ENCODE measurements at places on chromosomes 16 and 17.
A peak's percentile ranks its signal among the peaks of the same experiment; 100 is the strongest.

DNA sequence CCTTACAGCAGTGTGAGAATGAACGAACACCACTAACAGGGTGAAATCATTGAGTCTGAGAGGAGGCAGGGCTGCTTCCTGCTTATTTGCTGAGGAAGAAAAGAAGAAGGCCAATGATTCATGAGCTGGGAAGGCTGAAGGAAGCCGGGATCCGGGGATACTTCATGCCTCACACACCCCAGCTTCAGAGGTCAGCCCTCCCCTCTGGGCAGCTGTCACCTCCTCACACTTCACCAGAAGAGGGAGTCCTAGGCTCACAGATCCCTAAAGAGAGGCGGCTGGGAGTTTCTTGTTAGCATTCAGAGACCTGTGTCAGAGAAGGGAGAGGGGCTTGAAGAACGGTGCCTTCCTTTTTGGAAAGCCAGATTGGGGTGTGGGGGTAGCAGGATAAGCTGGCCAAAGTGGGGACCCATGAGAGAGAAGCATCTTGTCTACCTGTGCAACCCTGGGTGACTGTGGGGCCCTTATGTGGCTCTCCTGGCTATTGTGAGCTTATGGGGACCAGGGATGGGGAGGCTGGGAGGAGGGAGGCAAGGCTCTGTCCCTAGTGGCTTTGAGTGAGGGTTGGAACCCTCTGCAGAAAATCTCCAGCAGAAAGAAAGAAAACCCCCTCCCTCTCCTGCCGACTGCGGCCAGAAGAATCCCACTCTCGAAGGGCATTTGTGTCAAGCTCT, 94.6 kb downstream of the RGS9 start:
- DNase-seq: peak; percentile 85

GRCh38 chr17:10234033-10234432, 35.6 kb upstream of the GAS7 start:
- DNase-seq: no peak

- DNase-seq: no peak
Measured at GRCh38 chr17:4715063-4715744, 4.8 kb downstream of the ARRB2 start.

GRCh38 chr17:19021622-19022083, 17.1 kb upstream of the FAM83G start:
- no peak for DNase-seq

- DNase-seq: no peak
Measured at GRCh38 chr17:49681106-49681979, 3.4 kb upstream of the SPOP start.

GRCh38 chr17:60652454-60653247, 25.0 kb upstream of the BCAS3 start:
- DNase-seq: no peak

DNA sequence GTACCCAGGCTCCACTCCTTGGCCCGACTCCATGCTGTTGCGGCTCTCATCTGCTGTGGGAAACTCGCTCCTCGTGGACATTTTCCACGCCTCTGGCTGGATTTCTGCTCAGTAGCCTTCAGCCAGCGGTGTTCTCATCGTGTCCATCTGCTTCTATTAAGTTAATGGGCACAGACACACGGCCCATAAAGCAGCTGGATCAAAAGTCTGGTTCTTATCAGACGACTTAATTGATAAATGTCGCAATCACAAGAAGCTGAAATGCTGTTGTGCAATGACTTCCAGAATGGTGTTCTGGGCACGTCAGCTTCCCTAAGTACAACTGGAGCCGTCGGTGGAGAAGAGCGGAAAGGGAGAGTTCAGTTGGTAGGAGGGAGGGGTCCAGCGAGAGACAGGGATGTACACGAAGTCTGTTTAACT, 211.7 kb upstream of the CHMP6 start:
- no peak for DNase-seq

GRCh38 chr16:75079346-75079926, 37.1 kb downstream of the LDHD start:
- DNase-seq: no peak

Measured in ecto neural progenitor cell (in vitro differentiated cells).